ENCODE measurements at places on chromosomes 11 and 22. TPM values are rescaled to one million over a fixed set of nuclear protein-coding genes. Genes with fewer than 3 reads are reported as not detected.

- DNase-seq: no peak
Measured at GRCh38 chr11:104155375-104155774, 8.6 kb downstream of the PDGFD start.

DNA sequence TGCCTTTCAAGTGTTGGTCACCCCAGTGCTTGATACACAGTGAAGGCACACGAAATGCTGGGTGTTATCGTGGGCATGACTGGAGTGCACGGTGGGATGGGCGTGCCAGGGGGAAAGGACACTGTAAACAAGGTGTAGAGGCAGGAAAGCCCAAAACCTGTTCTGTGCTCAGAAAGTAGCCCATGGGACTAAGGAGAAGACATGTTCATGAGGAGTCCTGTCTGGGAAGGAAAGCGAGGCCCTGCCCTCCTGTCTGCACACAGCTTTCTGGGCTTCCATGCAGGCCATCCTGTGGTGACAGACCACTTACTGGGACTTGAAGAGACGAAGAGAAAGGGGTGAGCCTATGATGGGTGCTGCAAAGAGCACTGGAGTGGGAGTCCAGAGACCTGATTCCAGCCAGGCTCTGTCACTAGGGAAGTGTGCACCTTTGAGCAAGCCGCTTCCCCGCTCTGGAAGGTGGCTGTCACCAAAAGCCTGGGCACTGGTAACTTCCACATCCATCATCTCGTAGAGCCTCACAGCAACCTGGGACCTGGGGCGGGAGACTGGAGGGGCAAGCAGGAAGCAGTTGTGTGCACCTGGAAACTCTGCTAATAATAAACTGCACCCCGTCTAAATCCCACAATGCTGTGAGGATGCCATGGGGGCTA, 846 bp upstream of the POU2F3 start:
- no peak for DNase-seq

DNA sequence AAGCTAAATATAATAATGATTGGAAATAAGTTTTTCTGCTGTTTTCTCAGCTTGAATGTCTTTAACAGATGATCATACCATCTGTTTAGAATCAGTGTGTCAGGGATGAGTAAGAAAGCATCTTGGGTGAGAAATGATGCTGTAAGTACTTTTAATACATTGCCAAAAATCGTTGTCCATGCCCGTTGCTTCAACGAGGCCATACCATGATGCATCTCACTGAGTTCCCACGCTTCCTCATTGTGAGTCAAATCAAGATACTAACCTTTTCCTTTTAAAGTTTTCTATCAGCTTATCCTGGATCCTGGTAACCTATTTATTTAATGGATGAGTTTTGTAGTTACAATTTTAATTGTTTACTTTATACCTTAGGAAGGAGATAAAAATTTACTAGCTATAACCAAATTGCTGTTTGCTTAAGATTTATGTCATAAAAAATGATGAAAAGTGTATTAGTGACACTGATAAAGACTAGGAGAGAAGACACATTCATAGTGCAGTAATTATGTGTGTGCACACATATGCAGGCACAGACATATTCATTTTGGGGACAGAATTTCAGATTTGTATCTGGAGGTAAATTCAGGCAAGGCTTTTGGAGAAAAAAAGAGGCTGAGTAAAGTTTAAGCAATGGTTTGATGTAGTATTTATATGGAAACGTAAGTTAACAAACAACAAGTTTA, 154.8 kb downstream of the UVRAG start:
- DNase-seq: peak; percentile 15

LRRC74B gene
- total RNA-seq: not detected

- DNase-seq: no peak
Measured at GRCh38 chr11:124577716-124578427, 8.1 kb downstream of the OR8A1 start.

GRCh38 chr11:130070109-130070845, 583 bp downstream of the APLP2 start:
- DNase-seq: no peak

SCUBE2 gene
- total RNA-seq: 2.8 TPM

- DNase-seq: peak; percentile 17
Measured at GRCh38 chr11:105937331-105937730, 84.7 kb downstream of the MSANTD4 start.

- no peak for DNase-seq
Measured at GRCh38 chr22:22215659-22216449, 28.7 kb upstream of the VPREB1 start.

DNA sequence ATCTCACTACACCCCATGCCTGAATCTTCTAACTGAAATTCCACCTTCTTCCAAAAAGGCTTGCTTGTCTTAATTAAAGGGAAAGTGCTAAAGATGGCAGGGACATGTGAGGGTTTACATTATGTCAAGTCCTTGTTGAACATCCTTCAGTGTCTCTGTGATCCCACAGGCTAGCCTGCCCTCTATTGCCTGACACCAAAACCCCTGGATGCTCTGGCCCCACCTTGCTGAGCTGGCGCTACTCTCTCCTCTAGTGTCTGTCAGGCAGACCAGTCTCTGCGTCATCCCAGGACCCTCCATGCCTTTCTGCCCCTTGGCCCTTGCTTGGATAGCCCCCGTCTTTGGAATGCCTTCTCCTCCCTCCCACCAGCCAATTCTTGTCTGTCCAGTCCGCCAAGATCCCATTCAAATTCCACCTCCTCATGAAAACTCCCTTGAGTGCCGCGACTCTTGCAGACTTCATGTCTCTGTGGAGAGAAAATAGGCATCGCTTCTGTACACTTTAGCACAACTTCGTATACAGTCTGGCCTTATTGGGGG, 69.3 kb downstream of the PKNOX2 start:
- DNase-seq: no peak

DNA sequence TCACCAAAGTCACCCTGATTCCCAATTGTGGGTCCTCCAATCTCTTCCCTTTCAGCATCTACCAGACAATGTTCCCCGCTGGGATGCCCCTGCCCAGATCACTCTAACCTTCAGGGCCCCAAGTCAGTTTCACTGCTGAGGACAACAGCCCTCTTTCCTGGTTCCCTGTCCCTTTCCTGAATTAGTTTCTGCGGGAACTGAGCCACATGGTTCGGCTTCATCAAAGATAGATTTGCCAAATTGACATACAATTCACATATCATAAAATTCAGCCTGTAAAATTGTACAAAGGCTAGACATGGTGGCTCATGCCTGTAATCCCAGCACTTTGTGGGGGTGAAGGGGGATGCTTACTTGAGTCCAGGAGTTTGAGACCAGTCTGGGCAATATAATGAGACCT, 10.1 kb downstream of the PRDX5 start:
- DNase-seq: no peak

DNA sequence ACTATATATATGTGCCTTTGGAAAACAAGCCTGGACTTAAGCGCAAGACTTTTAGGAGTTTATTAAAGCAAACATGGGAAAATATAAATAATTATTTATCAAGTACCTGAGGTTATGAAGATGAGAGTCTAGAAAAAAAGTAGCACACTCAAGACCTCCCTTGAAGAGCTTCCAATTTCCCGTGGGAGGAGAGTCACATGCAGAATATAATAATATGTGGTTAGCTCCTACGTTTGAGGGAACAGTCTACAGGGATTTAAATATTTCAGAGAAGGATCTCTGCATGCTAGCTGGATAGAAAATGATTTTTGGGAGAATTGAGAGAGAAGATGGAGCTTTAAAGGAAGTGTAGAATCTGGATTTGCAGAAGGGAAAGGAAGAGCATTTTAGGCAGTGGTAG, 183.8 kb downstream of the SWAP70 start:
- no peak for DNase-seq

DNA sequence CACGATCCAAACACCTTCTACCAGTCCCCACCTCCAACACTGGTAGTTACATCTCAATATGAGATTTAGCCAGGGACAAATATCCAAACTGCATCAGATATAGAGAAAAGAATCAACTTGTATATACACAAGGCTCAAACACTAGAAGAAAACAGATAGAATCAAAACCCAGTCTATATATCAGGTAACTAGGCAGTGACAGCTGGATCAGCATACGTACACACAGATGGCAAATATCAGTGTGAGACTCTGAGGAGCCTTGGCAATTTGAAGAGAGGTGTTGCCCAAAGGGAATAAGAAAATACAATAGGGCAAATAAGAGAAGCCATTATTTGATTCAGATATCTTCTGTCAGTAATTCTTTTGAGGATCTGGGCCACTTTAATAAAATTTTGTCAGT, 951.3 kb upstream of the CHORDC1 start:
- no peak for DNase-seq

IRAG1 gene
- 0.21 TPM for total RNA-seq

DNA sequence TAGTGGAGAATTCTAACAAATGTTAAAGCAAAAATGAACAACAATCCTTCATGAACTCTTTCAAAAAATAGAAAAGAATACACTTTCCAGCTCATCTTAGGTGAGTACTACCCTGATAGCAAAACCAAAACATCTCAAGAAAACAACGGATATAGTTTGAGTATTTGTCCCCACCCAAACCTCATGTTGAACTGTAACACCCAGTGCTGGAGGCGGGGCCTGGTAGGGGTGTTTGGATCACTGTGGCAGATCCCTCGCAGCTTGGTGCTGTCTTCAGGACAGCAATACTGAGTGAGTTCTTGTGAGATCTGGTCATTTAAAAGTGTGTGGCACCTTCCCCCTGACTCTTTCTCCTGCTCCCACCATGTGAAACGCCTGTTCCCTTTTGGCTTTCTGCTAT, 27.0 kb downstream of the NCAPD3 start:
- DNase-seq: no peak

- no peak for DNase-seq
Measured at GRCh38 chr11:111303461-111303860, 5.1 kb downstream of the POU2AF3 start.

SLC25A22 gene
- 119 TPM for total RNA-seq

- no peak for DNase-seq
Measured at GRCh38 chr11:1005928-1006327, 30.6 kb downstream of the MUC6 start.

DNA sequence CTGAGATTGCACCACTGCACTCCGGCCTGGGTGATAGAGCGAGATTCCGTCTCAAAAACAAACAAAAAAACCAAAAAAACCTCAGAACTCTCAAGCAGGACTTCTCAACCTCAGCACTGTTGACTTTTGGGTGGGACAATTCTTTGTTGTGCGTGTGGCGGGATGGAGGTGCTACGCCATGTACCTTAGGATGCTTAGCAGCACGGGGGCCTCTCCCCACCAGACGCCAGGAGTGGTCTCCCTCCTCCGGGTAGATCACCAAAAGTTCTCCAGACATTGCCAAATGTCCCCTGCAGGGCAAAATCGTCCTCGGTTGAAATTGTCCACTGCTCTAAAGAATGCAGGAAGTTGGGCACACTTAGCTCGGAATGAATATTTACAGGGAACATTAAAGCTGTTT, 26.9 kb upstream of the ATXN10 start:
- DNase-seq: no peak

DNA sequence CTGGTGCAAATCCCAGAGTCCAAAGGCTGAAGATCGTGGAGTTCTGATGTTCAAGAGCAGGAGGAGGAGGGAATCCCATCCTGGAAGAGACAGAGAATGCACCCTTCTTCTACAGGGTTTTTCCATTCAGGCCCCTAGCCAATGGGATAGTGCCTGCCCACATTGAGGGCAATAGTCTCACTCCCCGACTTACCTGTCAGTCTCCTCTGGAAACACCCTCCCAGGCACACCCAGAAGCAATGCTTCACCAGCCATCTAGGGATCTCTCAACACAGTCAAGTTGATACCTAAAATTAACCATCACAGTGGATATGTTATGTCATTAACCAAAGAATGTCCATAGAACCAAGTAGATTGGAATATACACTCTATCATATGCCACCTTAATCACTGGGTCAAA, 72.9 kb downstream of the FAM83F start:
- no peak for DNase-seq

DNA sequence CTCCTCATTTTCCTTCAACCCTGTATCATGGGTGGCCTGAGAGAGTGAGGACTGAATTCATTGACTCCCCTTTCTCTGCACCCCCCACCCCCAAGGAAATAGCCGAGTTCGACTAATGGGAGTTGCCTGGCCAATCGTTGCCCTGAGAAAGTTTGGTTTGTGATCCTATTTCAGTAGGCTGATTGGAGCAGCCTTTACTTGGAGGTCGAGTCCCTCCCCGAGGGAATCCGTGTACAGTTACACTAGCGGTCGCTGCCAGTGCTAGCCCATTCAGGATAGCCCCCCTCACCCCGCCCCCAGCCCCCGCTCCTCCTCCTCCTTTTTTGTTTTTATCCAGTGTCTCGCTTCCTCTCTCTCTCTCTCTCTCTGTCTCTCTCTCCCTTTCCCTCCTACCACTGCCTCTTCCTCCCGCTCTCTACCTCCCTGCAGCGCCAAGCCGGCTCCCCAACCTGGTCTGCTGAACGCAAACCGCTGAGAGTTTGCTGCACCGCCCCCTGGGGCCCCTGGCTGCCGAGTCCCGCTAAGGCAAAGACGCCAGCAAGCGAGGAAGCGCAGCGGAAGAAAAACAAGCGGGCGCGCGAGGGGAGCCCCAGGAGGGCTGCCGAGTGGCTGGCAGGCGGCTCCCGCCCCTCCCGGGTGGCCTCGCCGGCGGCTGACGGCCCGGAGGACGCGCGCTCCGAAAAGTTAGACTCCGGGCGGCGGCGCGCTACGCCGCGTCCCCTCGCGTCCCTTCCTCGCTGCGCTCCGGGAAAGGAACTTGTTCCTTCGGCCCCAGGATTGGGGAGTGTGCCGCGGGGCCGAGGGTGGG, at the start of gene GRAMD1B:
Gene GRAMD1B, plus strand, starts transcription at position 357 of the 808 bp plus-strand sequence. CDS start 524 bp downstream, outside the sequence.
- DNase-seq: no peak

ZP1 gene
- total RNA-seq: not detected

DNA sequence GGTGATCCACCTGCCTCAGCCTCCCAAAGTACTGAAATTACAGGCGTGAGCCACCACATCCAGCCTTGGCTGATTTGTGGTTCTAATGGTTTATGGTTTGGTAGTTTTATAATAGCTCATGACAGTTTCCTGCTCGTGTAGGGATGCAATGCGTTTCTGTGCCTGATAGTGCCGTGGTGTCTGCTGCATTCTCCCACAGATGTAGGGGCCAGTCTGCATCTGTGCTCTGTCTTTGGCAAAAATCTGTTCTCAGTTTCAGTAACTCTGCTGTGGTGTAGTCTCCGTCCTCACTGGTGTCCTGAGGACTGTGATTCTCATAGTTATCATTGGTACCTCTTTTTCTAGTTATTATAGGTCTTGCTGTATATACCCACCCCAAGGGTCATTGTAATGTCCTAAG, 16.3 kb downstream of the ST14 start:
- no peak for DNase-seq

GRCh38 chr22:17797721-17798559, 23.7 kb upstream of the BID start:
- no peak for DNase-seq

VPREB3 gene
- not detected for total RNA-seq

DNA sequence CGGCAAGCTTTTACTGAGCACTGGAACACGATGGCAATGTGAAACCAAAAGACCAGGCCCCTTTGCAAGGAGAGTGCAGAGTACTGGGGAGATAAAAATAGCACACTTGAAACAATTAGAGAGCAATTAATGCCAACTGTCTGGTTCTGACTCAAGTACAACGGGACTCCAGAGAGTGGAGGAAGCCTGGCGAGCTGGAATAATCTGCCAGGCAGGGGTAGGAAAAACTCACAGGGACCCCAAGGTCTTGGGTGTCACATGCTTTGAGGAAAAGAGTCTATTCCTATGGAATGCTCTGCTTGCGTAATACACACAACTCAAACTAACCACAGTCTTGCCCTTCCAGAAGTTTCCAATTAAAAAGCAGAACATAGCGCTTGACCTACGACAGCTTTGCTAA, 113.0 kb upstream of the CLMP start:
- no peak for DNase-seq

GRCh38 chr11:105220121-105220520, 80.6 kb upstream of the CARD18 start:
- no peak for DNase-seq

GRCh38 chr11:103875855-103876510, 160.5 kb upstream of the DDI1 start:
- DNase-seq: no peak

GAL gene
- total RNA-seq: 16.5 TPM

OR9I1 gene
- not detected for total RNA-seq

Measured in Panc1 (cell line).